NCI-H1092 (cell line): ENCODE measurements at places on chromosomes 3 and 15.
A peak's percentile ranks its signal among the peaks of the same experiment; 100 is the strongest.

DNA sequence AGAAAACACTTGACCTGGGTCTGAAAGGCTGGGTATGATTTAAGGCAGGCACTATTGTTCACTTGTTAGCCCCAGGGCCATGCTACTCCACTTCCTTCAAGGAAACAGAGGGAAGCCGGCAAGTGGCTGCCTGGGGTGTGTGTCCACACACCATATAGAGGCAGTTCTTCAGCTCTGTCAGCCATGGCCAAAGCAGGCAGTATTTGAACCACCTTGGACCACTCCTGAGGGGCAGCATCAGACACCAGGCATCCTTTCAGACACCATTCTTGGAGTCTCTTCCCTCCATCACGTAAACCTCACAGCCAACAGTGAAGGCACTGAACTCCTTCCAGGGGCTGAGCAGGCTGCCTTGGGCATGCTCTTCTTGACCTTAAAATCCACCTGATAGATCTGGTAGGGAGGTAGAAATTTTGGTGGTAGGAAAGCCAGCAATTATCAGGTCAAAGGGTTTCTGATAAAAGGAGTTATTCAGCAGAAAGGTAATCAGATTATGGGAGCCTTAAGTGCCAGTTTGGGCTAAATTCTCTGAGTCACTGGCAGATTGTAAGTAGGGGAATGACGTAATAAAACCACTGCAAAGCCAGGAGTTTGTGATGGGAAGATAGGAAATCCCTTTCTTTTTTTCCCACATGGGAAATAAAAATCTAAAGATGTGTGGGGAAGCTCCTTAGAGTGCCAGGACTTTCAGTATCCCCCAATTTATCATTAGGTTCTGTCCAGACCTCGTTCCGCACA is 20.2 kb downstream of the TGFBR2 start:
- DNase-seq = no peak

GRCh38 chr3:9732080-9732739 is 675 bp downstream of the BRPF1 start:
- DNase-seq = no peak

DNA sequence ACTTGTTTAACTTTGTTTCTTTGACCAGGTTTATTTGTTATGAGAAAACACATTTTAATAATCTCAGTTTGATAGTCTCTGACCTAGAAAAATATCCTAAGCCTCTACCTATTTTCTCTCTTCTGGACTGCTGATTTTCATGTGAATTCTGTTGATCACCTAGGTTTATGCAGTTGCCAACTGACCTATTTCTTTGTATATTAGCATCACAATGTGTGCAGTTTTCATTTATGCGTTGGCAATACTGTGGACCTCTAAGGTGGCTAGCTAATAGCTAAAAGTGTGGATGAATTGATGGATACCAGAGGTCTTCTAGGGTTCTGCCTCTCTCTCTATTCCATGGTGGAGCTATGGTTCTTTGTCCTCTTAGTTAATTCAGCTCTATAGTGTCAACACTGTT is 72.1 kb downstream of the LRRC49 start:
- no peak for DNase-seq

DNA sequence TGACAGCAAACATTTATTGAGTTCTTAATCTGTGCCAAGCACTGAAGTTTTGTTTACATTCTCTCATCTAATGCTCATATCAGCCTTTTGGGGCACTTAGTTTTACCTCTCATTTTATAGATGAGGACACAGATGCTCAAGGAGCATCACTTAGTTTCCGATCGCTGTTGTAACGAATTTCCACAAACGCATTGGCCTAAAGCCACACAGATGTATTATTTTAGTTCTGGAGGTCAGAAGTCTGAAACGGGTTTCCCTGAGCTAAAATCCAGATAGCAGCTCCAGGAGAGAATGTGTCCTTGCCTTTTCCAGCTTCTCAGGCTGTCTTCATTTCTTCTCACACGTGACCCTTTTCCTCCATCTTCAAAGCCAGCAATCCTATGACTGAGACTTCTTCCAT is 11.1 kb downstream of the SEMA6D start:
- no peak for DNase-seq

- DNase-seq = peak; percentile 31
Measured at GRCh38 chr3:2765002-2765579, 345.1 kb downstream of the IL5RA start.

DNA sequence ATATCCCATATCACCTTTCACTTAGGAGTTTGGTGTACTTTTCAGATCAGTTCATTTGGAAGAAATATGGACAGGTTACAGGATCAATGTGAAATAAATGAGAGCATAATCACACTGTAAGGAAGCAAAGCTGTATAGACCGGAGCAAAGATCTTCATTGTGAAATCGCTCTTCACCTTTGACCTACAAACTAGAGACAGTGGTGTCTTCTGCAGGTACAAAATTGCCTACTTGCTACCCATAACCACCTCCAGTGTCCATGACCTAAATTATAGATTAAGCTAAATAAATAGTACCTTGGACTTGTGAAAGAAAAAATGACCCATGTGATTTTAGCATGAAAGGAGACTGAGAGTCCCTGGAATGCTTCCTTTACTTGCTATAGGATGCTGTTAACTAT is 379.5 kb upstream of the SUCLG2 start:
- no peak for DNase-seq

- no peak for DNase-seq
Measured at GRCh38 chr3:43246976-43247375, 39.4 kb upstream of the SNRK start.

DNA sequence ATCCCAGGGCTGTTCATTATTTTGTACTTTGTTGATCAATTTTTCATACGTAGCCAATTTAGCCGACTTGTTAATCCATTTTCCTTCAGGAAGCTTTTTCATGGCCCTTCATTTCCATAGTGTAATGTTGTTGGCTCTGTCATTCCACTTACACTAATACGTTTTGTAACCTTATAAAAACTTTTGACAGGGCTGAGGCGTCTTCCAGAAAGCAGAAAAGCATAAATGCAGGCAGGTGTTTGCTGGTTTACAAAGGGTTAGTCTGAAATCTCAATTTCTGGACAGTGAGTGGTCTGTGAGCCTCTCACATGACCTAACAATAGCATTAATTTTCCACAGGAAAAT is 444.0 kb downstream of the OTOL1 start:
- DNase-seq = no peak

GRCh38 chr15:40010686-40011085 is 28.3 kb downstream of the SRP14 start:
- DNase-seq = no peak

- DNase-seq = no peak
Measured at GRCh38 chr3:24254649-24255048, 240.0 kb downstream of the THRB start.

DNA sequence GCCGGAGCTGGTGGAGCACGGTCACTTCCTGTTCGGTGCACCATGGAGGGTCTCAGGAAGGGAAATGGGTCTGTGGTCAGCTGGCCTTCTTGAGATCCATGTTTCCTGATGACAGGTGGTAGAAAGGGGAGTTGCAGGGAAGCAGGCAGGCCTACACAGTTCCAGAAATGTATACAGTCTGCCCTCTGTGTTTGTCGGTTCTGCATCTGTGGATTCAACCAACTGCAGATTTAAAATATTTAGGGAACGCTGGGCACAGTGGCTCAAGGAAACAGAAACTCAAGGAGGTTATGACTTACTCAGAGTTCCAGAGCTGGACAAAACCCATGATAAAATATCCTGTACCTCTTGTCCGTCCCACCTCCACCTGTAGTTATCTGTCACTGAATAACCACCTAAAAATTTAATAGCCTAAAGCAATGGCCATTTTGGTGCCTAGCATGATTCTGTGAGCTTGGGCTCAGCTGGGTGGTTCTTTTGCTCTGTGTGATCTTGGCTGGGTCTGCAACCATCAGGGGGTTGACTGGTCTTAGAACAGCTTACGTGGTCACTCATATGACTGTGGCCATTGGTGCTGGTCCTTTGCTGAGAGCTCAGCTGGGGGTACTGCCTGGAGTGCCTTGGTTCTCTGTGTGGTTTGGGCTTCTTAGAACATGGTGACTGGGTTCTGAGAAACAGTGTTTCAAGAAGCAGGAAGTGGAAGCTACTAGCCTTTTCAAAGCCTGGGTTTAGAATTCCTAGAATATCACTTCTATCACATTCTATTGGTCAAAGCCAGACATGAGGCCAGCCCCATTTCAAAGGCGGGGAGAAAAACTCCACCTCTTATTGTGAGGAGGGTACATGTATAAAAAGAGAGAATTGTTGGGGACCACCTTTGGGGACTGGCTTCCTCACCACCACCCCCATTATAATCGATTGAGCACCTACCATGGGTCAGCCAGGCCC is 239.7 kb upstream of the BHLHE40 start:
- no peak for DNase-seq

- no peak for DNase-seq
Measured at GRCh38 chr3:46664971-46665762, 28.3 kb downstream of the ALS2CL start.

DNA sequence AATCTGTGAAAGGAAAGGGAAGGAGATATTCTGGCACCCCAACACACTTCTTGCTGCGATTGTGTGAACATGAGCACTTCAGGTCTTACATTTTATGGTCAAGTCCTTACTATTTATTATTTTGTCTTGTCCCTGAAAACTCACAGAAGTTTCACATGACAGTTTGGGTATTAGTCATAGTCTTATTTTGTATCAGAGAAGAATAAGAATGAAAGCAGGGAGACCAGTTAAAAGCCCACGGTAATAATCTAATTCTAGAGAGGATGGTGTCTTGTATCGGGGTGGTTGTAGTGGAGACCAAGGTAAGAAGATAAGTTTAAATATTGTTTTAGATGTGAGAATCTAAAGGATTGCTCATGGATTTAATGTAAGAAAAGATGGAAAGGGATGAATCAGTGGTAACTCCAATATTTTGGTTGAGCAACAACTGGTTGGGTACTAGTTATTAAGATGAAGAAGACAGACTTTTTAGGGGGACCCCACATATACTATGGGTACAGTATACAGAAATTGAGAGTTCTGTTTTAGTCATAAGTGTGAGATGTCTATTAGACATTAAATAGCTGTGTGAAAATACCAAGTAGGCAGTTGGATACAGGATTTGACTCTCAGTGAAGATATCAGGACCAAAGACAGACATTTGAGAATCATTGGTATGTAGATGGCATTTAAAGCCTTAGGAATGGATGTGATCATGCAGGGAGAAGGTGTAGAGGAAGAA is 227.6 kb downstream of the MFSD1 start:
- DNase-seq = no peak

GRCh38 chr3:54225841-54226528 is 103.6 kb downstream of the CACNA2D3 start:
- DNase-seq = no peak

DNA sequence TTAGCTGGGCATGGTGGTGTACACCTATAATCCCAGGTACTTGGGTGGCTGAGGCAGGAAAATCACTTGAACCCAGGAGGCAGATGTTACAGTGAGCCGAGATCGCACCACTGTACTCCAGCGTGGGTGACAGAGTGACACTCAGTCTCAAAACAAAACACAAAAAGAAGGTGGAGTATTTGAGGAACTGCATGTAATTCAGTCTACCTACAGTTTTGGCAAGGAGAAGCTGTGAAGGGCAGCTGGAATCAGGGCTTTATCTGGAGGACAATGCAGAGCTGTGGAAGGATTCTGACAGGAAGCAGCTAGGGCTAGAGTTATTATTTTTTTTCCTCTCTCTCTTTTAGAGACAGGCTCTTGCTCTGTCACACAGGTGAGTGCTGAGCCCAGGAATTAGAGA is 6.8 kb downstream of the H1-8 start:
- peak; percentile 3 for DNase-seq

GRCh38 chr15:68818769-68819494 is 1.8 kb downstream of the ANP32A start:
- DNase-seq = peak; percentile 21

GRCh38 chr3:35908366-35909232 is 269.3 kb downstream of the ARPP21 start:
- DNase-seq = peak; percentile 65

DNA sequence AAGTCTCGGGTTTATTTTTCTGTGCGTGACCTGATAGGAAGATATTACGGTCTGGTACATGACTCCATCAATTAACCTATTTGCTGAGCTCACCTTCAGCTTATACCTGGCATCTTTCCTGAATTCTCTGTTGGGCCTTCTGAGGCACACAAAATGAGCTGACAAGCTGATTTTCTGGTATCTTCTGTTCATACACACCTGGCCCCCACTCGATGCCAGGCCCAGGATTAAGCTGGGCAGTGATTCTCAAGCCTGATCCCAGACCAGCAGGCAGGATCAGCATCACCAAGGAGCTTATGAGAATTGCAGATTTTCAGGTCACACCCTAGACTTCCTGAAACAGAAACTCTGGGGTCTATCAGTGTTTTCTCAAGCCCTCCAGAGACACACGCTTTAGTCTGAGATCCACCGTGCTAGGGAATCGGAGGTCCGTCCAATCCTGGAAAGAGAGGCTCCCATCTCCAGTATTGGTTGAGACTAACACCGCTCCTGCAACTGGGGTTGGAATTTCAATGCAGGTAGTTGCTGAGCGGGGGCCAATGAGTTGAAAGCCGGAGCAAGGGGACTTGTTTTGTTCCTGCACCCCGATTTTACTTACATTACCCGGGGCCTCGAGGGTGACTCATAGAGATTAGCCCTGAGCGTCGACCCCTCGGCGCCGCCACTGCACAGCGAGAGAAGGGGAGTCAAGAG is 636 bp upstream of the EIF1B start:
- DNase-seq = no peak

DNA sequence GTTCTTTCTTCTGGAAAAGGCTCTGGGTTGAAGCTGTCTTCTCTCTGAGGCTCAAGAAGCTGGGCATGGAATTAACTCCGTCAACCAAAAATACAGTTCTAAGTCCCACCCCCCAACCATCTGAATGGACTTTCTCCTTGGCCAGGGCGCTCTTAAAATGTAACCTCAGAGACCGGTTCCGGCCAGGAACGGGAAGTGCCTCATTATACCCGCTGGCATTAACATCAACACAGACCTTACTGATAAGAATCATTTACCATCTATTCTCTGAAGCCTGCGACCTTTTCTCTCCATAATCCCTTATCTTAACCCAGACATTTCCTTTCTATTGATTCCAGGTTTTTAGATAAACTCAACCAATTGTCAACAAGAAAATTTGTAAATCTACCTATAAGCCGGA is 64.7 kb downstream of the ATP1B3 start:
- DNase-seq = no peak

GRCh38 chr3:51709675-51710074 is 2.8 kb downstream of the GRM2 start:
- no peak for DNase-seq

GRCh38 chr3:181919375-181919774 is 207.7 kb downstream of the SOX2 start:
- no peak for DNase-seq

- no peak for DNase-seq
Measured at GRCh38 chr15:90519688-90520087, 10.0 kb upstream of the CRTC3 start.

- no peak for DNase-seq
Measured at GRCh38 chr3:16430717-16431630, 82.5 kb downstream of the RFTN1 start.
